ENCODE measurements at places on chromosomes 4 and X. TPM values are rescaled to one million over a fixed set of nuclear protein-coding genes. Genes with fewer than 3 reads are reported as not detected.

DNA sequence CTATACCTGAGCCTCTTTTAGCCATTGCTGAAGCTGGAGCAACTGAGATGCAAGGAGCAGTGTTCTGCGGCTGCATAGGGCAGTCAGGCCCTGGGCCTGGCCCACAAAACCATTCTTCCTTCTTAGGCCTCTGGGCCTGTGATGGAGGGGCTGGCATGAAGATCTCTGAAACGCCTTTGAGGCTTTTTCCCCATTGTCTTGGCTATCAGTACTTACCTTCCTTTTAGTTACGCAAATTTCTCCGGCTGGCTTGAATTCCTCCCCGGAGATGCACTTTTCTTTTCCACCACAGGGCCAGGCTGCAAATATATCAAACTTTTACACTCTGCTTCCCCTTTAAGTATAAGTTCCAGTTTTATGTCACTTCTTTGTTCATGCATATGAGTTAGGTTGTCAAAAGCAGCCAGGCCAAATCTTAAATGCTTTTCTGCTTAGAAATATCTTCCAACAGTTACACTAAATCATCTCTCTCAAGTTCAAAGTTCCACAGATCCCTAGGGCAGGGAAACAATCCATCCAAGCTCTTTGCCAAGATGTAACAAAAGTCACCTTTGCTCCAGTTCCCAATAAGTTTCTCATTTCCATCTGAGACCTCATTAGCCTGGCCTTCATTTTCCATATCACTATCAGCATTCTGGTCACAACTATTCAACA, 194.4 kb upstream of the PCDH7 start:
- no peak for DNase-seq

- no peak for DNase-seq
Measured at GRCh38 chr4:23260511-23260910, 567.8 kb downstream of the GBA3 start.

DNA sequence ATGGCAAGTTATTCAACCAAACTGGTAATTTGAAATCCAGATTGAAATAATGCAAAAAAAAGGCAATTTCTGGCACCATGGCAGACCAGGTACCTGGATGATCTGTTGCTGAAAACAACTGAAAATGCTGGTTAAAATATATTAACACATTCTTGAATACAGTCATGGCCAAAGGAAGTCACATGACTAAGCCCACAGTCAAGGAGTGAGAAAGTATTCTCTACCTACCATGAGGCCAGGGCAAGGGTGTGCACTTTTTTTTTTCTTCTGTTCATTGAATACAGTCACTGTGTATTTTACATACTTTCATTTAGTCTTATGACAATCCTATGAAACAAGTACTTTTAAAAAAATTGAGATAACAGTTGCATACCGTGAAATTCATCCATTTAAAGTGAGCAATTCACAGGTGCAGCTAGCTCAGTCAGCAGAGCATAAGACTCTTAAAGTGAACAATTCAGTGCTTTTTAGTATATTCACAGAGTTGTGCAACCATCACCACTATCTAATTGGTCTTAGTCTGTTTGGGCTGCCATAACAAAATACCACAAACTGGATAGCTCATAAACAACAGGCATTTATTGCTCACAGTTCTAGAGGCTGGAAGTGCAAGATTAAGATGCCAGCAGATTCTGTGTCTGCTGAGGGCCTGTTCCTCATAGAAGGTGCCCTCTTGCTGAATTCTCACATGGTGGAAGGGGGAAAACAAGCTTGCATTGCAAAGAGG, 4.8 kb upstream of the MPP1 start:
- no peak for DNase-seq

HTT-AS gene
- polyA plus RNA-seq, result not detected

DNA sequence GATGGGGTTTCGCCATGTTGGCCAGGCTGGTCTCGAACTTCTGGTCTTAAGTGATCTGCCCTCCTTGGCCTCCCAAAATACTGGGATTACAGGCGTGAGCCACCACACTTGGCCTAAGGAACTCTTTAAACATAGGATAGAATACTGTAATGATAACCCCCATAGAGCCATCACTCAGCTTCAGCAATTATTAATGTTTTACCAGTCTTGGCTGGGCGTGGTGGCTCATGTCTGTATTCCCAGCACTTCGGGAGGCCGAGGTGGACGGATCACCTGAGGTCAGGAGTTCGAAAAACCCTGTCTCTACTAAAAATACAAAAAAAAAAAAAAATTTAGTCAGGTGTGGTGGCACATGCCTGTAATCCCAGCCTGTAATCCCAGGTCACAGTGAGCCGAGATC, 15.1 kb downstream of the EIF2S3 start:
- no peak for DNase-seq

- DNase-seq, result peak; percentile 93
Measured at GRCh38 chr4:162116095-162116779, 47.6 kb downstream of the FSTL5 start.

NIPAL1 gene
- polyA plus RNA-seq, result 1.7 TPM

DNA sequence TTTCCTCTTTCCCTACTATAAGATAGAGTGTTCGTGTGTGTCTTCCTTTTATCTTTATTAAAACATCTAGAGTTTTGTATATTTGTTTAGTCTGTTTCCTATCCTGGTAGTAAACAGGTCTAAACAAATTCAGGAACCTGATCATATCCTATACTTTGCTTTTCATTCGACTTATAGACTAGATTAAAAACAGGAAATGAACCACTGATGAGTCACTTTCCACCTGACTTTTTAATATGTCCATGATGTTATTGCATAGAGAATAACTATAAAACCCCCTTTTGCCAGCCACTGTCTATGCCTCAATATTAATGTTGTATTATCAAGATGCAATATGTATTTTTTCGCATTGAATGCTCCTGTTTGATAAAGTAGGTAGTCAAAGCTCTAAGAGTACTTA, 1794.0 kb downstream of the STIM2 start:
- no peak for DNase-seq

DNA sequence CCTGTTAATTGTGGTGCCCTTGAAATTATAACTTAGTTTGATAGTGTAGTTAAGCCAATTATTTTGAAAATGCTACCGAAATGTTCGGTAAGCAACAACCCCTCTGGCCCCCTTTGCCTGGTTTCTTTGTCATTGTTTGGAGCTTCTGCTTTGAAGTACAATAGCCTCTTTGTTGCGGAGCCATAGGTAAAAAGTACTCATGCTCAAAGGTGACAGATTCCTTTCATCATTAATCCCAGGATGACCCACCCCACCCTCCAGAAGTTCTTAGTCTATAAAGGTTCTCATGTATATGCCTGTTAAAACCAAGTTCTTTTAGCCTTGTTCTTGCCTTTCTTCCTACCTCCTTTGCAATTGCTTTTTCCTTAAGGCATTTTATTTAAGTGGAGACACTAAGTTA, 42.4 kb upstream of the SMARCAD1 start:
- no peak for DNase-seq

- peak; percentile 63 for DNase-seq
Measured at GRCh38 chrX:54230435-54231148, 47.5 kb upstream of the FAM120C start.

DNA sequence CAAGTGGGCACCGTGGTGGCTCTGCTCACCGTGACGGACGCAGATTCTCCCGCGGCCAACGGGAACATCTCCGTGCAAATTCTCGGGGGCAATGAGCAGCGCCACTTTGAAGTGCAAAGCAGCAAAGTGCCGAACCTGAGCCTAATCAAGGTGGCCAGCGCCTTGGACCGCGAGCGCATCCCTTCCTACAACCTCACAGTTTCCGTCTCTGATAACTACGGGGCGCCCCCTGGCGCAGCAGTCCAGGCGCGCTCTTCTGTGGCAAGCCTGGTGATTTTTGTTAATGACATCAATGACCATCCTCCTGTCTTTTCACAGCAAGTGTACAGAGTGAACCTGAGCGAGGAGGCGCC, 2.7 kb downstream of the FAT4 start:
- peak; percentile 83 for DNase-seq

GRCh38 chr4:113496698-113497097, 264.8 kb downstream of the CAMK2D start:
- no peak for DNase-seq

DNA sequence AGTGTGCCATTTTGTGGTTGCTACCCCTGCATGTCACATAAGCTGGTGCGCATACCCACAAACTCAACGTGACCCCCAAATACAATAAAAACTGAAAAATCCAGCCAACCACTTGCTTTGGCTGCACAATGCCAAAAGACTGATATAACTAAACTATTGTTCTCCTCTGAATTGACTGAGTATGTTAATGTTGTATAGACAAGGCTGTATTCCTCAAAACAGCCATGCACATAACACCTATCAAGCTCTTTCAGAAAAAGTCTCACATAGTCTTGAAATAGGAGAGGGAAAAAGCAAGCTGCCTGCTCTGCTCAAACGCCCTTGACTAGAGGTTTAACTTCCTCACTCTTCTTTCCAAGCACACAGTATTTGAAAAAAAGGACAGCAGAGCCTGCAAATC, 126.4 kb upstream of the NOCT start:
- no peak for DNase-seq

EPHA5 gene
- 0.44 TPM for polyA plus RNA-seq

SLC9B1 gene
- 1.2 TPM for polyA plus RNA-seq

TBC1D25 gene
- 17.9 TPM for polyA plus RNA-seq

DNA sequence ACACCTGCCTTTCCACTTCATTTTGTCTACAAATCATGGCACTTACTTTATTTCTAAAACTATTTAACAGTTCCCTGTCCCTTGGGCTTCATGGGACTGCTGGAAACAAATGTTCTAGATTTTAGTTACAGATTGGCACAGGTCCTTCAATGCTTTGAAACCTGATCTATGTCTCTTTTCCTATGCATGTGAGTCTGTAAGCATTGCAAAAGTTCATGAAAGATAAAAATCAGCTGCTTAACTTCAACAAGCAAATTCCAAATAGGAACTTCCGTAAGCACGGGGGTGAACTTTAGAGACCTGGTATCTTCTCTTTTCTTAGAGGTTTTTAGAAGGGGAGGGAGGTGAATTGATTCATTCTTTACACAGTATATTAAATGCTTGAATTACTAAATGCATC, 9.5 kb downstream of the LGI2 start:
- no peak for DNase-seq

MAGEB2 gene
- not detected for polyA plus RNA-seq

EMCN gene
- polyA plus RNA-seq, result 3.0 TPM

DNA sequence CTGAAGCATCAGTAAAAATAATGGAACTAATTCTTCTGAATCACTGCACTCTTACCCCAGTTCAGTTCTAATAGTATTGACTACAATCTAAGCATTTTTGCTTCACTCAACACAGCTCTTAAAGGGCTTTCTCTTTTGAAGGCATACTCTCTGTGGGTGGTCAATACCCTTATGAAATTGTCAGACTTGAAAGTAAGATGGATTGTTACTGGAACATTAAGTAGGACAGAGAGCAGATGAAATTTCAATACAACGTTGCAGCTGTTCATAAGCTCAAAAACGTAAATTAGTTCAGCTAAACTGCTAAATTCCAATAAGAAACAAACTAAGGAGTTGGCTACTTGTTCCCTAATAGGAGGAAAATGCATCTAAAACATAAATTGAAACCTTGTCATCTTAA, 352.3 kb upstream of the TENM3 start:
- no peak for DNase-seq

DNA sequence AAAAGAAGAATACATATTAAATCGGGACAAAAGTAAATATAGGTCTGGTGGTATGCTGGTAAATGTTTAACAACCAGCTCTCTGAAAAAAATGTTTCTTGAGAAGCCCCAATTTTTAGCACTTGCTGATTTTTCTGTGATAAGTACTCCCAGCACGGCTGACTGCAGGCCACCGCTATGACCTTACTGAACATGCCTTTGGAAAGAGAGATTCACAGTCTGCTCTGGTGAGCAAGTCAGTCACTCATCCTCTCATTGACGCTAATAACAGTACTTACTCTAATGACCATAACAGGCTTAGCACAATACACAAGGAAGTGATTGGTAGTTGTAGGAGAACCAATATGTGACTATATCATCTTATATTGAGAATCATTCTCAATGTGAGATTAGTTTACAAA, 98.9 kb upstream of the BLTP1 start:
- no peak for DNase-seq

- DNase-seq, result no peak
Measured at GRCh38 chr4:161321706-161322105, 842.1 kb downstream of the FSTL5 start.

DNA sequence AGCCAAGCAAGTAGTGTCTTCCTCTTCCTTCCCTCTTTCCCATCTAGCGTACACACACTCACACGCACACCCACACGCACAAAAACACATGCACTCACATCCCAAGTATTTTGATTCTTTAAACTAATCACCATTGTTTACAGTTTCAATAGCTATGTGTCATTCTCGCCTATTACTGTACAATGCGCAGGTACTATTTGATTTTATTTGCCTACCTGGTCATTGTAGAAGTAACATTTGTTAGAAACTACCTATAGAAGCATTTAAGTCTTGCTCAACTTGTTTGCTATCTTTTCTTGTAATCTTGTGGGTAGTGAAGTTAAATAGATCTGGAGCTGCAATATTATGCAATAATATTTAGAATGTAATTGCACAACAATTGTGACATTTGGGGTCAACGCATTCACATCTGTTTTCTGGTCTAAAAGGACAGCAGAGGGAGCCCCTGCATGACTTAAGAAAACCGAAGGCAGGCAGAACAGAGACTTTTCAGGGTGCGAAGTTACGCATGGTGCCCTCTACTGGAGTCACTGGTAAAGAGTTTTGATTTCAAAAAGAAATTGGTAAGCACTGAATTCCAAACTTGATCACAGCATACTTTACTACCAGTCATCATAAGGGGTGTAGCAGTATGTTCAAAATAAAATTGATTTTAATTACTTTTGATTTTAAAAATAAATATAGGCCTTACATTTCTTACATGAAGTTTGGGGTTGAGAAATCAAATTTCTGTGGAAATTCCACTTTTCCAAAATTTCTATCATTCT, 503.3 kb upstream of the FAM241A start:
- DNase-seq, result peak; percentile 93

DNA sequence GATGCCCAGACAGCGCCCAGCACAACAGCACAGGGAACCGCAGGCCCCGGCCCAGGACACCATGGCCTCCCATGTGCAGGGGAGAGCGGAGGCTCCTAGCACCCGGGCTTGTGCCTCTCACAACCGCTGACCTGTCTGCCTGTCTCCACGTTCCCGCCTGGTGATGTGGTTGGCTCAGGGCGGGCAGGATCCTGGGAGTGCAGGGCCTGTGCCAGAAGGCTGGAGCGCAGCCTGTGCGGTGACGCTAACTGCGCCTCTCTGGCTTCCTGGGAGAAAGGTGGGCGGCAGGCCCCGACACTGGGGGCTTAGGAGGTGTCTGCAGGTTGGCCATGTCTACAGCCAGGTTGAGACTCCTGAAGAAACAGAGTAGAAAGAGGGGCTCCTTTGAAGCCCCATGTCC, 48.7 kb downstream of the CPZ start:
- no peak for DNase-seq

NRK gene
- polyA plus RNA-seq, result not detected

Measured in brain (organoid and tissue), 16 donors.